ENCODE measurements at places on chromosomes 5 and 9. TPM values are rescaled to one million over a fixed set of nuclear protein-coding genes. Genes with fewer than 3 reads are reported as not detected.

Gene LCN15
- total RNA-seq: not detected

Gene SH3RF2
- total RNA-seq: 0.89 TPM

GRCh38 chr5:96851312-96852062 lies 24.8 kb upstream of the ERAP2 start:
- no peak for DNase-seq

DNA sequence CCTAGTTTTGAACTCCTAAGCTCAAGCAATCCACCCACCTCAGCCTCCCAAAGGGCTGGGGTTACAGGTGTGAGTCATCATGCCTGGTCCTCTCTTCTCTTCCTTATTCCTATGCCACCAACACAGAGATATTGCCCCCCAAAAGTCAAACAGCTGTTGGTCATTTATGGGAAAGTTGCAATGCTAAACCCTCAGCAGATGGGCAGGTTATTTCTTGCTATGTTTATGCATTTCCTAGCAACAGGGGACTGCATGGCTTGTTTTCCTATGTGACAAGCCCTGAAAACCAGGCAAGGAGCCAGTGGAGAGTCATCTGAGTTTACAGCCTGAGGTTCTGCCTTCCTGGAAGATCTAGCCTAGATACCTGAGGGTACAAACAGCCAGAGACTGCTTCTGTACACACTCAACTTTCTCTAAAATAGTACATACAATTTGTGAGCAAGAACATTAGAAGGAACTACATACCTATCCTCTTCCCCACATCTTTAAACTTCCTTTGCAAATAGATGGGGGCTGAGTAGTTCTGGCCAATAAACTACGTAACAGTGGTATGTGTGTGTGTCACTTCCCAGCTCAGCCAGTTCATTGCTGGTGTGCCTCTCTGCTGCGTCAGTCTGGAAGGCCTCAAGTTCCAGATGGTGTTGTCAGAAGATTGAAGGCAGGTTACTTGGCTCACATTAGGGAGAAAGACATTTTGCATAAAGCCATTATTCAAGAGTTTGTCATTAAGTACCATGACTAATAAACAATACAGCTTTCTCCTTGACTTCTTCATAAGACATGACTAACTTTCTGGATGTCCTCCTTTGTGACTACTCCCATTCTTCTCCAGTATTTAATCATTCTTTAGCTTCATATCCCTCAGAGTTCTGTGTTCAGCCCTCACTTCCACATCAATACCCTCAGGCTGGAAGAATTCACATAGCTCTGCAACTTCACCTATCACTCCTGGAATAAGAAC lies 65.3 kb downstream of the CSNK1A1 start:
- no peak for DNase-seq

GRCh38 chr5:1765141-1765879 lies 34.3 kb downstream of the MRPL36 start:
- peak; percentile 61 for DNase-seq

Gene C1QTNF2
- not detected for total RNA-seq

DNA sequence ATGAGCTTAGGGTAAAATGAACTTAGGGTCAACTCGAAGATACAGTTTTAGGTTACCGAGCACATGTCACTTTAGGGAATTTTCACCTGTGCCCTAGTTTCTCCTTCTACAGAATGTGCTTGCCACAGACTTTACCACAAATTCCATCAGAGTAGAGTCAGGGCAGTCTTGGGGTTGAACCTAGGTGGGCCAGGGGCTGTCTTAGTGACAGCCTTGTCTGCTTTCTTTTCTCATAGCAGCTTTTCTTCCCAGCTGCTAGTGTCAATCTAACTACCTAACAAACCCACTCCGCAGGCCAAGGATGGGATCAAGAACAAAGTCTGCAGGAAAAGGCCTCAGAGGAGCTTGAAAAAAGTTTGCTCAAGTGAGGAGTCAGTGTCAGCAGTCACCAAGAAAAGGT lies 458.1 kb upstream of the CDH18 start:
- DNase-seq: no peak

Gene ERAP2
- total RNA-seq: not detected

- DNase-seq: no peak
These were observed 3.7 kb upstream of the COL5A1 start for GRCh38 chr9:134637696-134638501.

Gene SPAAR
- total RNA-seq: 0.07 TPM

- no peak for DNase-seq
These were observed 168.5 kb downstream of the SLC24A2 start for GRCh38 chr9:19620326-19620725.

DNA sequence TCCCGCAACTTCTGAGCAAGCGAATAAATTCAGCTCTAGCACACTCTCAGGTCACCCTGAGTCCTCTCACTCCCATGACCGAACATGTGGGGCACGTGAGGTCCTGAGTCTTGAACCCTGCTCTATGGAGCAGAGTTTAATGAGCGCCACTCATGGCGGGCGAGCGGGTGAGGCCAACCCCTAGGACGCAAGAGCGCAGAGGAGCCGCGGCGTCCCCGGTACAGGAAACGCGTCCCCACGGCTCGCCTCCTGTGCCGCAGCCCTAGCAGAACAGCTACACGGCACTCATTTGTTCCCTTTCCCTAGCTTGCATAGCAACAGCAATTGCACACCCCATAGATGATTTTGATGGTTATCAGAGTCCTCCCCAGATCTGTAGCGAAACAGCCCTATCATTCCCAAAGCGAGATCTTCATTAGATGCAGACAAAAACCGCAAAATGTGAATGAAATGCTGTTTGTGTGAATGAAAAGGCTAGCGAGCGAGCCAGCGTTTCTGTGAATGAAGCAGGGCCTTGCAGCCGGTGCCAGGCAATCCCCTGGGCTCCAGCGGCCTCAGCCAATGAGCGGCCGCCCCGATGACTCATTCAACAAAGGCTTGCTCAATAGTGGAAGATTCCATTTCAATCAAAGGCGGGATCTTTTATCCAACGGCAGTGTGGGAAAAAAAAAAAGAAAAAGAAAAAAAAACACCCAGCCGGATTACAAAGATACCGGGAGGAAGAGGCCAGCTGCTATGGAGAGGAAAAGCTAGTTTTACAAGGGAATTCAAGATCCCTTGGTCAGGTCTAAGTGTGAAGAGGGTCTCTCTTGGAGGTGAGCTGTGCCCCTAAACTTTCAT lies 1.5 kb upstream of the SHC3 start:
- DNase-seq: peak; percentile 92

Gene CENPK
- total RNA-seq: 42.4 TPM

DNA sequence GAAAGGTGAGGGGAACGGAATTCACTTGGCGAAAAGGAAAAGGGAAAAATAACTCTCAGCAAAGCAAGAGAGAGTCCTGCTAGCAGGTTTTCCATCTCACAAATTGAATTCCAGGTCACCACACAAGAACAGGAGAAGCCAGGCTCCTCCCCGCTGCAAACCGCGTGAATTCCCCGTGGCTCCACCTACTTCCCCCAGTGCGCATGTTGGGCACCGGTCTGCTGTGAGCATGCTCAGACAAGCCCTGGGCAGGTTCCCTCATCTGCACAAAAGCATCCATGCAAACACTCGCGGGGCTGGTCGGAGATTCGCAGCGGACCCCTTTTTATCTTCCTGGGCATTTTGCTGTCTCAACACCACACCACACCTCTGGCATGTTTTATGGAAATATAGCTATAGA lies 58.5 kb upstream of the S1PR3 start:
- peak; percentile 54 for DNase-seq

DNA sequence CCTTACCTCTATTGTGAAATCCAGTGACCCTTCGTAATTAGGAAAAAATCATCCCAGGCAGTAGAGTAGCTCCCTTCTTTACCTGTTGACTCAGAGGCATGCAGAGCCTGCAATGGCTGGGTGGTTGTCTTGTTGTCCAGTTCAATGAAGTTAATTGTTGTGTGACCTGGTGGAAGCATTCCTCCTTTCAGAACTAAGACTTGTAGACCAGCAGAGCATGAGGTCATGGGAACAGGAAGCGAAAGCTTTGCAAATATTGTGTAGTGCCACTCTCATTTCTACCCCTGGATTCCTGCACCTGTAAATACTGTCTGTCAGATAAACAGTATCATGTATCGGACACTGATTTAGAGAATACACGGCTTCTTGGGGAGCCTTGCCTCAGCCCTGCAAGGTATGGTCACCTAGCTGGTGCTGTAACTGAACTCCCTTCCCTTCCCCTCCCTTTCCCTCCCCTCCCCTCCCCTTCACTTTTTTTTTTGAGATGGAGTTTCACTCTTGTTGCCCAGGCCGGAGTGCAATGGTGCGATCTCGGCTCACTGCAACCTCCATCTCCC lies 5.7 kb upstream of the PRXL2C start:
- no peak for DNase-seq

Data from H7 (cell line).